ENCODE measurements at places on chromosomes 13 and 19. TPM values are rescaled to one million over a fixed set of nuclear protein-coding genes. Genes with fewer than 3 reads are reported as not detected.

- no peak for DNase-seq
These were observed 15.3 kb downstream of the ATP7B start for GRCh38 chr13:51995677-51996551.

DNA sequence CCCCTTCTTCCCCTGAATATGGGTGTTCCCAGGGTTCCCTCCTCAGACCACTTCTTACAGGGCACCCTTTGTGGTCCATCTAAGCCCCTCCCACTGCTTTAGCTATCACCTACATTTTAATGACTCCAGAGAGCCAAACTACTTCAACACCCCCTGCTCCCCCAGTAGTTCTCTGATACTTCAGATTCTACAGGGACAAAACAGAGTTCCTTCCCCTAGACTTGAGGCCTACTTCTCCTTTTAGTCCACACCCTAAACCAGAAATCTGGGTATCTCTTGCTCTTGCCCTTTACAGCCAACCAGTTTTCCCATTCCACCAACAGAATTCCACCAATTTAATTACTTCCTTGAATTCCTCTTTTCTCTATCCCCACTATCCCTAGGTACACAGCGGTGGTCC is 107.2 kb downstream of the KCNRG start:
- DNase-seq: no peak

The SIGLECL1 gene
- not detected for total RNA-seq

The ZNF575 gene
- total RNA-seq: under 0.01 TPM

The PSG3 gene
- total RNA-seq: 0.13 TPM

The SYNE4 gene
- total RNA-seq: under 0.01 TPM
